Brain microvascular endothelial cell (primary cell): ENCODE measurements at places on chromosomes 5 and 9.

GRCh38 chr5:59517926-59518585, 375.5 kb downstream of the PDE4D start:
- DNase-seq, result peak; percentile 74

DNA sequence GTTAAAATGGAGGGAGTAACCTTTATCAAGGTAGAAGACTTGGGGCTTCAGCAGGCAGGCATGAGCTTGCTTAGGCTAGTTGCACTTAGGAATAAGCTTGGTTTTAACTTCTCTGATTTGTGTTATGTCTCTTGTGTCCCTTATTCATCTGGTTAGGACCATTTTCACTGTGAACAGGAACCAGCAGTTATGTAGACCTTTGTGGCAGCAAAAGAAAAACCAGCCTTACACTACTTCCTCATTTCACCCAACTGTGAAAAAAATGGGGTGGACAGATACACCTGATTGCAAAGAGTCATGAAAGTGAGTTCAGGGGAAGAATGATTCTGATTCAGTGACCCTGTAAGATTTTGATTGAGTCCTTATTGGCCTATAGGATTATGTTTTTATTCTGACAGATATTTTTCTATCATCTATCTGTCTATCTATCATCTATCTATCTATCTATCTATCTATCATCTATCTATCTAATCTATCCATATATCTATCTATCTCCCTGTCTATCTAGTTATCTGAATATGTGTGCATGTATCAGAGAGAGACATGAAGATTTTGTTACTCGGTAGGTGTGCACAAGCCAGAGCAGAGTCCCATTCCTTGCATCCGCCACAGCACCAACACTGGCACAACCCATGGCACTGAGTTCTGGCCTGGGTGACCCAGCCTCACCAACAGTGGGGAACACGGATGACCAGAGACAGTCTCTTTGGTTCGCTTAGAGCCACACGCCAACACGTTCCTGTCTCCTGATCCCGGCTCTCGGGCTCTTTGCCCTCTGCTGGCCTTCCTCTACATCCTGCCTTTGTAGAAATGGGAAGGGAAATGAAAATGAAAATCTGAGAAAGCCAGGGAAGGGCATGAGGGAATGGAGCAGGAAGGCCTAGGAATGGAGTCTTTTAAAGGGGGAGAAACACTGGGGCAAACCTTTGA, 1.3 kb upstream of the ZNF366 start:
- DNase-seq, result no peak

DNA sequence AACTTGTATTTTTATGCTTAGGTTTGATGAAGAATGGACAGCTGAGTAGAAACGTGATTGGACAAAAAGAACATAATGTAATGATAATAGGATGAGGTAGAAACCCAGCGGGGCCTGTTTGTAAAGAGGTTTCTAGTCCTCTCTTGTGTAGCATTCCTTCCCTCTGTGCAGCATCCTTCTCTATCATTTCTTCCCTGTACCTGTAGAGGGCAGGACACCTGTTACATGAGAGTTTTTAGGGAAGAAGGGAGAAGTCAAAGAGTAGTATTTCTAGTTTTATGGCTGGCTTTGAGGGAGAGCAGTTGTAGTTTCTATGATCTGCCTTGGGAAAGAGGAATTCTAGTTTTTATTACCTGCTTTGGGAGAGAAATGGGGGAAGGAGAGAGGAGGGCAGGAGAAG, 162.1 kb upstream of the FST start:
- no peak for DNase-seq

DNA sequence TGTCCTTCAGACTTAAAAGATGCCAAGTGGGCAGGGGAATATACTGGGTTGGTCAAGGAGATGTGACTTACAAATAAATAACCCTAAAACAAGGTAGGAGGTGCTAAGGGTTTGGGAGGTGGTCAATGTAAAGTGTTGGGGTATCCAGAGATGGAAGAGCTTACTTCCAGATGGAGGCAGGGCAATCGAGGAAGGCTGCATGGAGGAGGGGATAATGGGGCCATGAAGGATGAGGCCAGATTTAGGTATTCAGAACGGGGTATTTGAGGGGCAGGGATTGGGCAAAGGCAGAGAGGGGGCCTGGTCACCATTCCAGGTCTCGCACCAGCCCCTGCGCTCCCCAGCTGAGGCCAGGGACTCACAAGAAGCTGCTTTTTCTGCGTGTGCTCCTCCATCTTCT, 57.9 kb upstream of the FBXW11 start:
- DNase-seq, result no peak

GRCh38 chr9:16884952-16885513, 14.6 kb upstream of the BNC2 start:
- no peak for DNase-seq

GRCh38 chr5:76527685-76528161, 95.5 kb downstream of the F2RL2 start:
- peak; percentile 6 for DNase-seq

- no peak for DNase-seq
These were observed 1.5 kb upstream of the ZNF367 start for GRCh38 chr9:96419691-96419969.

- DNase-seq, result peak; percentile 37
These were observed 246.5 kb downstream of the PTPRD start for GRCh38 chr9:10366171-10366779.

GRCh38 chr5:86532429-86532828, 85.3 kb upstream of the COX7C start:
- DNase-seq, result no peak

DNA sequence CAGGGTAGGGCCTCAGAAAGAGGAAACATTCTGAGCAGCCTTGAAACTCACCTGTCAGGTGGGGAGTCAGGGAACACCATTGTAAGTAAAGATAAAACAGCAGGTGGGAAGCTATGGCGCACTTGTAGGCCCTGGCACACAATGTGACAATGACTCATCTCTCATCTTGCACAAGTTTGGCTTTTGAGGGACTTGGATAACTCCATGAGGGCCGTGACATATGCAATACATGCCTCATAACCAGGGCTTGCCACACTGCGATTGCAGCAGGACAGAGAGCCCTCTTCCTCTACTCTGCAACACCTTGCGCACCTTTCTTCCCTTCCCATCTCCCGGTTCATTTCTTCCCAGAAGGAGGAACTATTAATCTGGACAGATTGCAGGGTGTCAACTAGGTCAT, 144.9 kb downstream of the CEP120 start:
- no peak for DNase-seq

DNA sequence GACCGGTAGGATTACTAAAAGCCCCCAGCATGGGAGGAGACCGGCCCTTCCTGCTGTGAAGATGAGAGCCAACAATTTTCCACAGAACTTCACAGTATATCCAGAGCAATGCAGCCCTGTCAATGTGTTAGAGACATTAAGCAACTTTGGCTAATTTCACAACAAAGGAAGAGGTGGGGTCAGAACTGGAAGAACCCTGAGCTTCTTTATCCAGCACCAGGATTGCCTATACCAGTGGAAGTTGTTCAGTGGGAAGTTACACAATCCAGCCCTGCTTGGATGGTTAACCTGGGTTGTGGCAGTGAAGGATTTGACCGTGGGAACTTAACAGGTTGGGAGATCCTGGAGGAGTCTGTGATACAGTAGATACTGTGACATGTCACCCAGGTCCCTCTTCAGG, 197.0 kb downstream of the FBN2 start:
- DNase-seq, result no peak

DNA sequence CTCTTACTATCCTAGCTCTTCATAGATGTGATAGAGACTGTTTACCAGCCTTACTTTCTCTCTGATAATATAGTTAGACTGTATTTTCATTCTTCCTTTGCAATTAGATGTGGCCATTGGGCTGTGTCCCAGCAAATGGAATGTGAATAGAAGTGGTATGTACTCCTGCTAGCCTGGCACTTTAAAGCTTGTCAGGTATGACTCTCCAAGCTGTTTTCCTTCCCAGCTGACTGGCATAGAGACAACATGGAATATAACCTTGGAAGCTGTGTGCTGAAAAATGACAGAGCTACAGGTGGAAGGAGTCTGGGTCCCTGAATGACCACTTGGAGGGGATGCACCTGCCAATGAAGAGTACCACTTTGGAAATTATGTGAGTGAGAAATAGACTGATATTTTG, 116.2 kb downstream of the DIRAS2 start:
- DNase-seq, result no peak

DNA sequence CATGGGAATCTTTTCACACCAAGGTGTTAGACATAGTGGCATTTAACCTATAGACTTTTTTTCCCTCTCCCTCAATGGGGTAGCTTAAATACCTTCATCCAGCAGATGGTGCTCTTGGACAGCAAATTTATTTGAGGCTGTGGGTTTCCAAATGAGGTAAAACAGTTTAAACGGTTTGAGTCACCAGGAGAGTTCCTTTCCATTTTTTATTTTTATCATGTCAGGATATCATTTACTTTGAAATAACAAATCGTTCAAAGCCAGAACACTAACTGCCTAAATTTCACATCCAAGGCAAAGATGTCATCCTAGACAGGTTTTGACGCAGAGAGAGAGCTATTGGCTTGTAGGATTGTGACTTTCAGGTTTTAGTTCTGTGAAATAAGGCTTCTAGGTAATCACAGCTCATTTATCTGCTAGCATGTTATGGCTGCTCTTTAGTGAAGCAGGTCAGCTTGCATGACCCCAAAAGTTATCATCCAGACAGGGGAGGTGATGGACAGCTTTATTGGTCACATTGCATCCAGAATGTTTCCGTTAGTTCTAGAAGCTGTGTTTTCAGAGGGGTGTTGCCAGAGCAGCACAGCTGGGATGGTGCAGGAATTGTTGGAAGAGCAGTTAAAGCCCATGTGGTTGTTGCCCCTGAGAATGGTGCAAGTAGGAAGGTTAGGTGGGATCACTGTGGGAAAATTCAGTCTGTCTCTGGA, 69.8 kb downstream of the KDM4C start:
- peak; percentile 36 for DNase-seq

GRCh38 chr5:141848744-141849414, 29.3 kb downstream of the PCDH1 start:
- DNase-seq, result peak; percentile 35

- no peak for DNase-seq
These were observed 173.9 kb downstream of the C9orf50 start for GRCh38 chr9:129446828-129447550.

GRCh38 chr9:123426406-123426805, 70.4 kb downstream of the CRB2 start:
- DNase-seq, result no peak

GRCh38 chr9:129511285-129511900, 109.5 kb downstream of the C9orf50 start:
- DNase-seq, result no peak

DNA sequence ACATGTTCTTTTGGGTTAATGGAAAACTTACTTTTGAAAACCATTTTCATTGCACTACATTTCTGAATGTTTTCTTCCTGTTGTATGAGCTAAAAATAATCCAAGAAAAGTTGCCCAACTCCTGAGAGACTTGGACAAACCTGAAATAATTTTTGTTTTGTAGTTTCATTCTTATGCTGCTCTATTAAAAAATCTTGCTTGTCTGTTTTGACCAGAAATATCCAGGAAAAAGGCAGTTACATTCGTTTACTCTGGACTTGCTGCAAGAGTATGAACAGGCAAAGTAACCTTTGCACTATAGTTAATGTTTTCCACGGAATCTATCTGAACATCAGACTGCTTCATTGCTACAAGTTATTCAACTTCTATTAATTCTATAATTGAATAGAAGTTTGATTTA, 200.1 kb upstream of the DAB2 start:
- no peak for DNase-seq

DNA sequence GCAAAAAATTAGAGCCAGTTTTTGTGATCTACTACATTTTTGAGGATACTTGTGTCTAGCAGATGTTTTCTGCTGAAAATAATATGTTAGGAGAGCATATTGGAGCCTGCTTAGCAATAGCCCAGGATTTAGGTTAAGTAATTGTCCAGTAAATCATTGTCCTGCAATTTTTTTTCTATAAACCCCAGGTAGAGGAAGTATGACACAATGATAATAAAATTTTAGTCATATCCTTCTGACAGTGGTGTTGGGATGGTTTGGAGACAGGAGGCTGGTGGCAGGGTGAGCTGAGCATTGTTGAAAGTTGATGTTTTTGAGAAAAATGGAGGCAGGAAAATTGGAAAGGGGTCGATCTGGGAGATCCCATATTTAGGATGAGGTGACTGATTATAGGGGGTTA, 3.5 kb downstream of the SNCAIP start:
- no peak for DNase-seq

DNA sequence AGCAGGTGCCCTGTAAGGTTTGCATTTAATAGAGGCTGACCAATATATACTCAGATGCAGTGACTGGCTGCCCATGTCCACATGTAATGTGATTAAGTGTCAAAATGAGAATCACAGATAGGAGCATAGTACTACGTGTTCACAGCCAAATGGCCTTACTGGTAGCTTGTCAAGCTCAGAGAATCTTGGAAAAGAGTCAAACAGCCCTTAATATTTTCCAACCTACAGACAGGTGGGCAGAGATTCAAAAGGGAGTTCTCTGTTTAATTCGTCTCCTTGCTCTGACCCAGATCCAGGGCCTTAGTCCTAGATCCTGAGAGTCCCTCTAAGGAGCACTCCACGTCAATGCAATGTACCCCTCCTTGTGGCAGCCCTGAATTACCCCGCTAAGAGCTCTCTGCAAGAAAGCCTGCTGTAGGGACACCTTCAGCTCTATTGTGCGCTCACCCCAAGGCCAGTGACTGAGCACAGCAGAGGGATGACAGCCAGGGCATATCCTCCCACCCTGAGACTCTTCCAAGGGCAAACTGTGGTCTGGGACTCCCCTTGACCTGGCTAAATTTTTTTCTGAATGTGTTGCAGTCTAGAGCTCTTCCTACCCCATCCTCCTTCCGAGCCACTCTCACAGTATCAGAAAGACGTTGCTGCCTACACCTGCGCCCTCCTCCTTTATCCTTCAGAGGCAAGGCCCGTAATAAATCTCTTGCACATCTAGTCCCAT, 159.2 kb downstream of the SNCAIP start:
- no peak for DNase-seq

DNA sequence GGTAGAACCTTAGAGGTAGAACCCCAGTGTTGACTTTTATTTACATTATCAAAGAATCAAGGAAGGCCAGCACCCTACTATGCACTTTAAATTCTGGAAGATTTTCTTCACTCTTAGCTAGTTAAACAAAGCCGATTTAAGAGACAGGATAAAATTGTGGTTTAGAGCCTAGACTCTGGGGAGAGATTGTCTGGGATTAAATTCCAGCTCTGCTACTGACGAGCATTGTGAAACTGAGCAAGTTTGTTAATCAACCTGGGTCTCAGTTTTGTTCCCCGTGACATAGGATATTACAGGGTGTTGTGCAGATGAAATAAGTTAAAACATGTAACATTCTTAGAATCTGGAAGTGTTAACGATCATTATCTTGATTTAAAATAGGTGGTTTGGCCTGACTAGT, 83.5 kb downstream of the FEM1C start:
- DNase-seq, result no peak

- no peak for DNase-seq
These were observed 382.7 kb downstream of the ENC1 start for GRCh38 chr5:74257645-74258313.

- DNase-seq, result peak; percentile 24
These were observed 96.4 kb upstream of the EDIL3 start for GRCh38 chr5:84480873-84481637.

DNA sequence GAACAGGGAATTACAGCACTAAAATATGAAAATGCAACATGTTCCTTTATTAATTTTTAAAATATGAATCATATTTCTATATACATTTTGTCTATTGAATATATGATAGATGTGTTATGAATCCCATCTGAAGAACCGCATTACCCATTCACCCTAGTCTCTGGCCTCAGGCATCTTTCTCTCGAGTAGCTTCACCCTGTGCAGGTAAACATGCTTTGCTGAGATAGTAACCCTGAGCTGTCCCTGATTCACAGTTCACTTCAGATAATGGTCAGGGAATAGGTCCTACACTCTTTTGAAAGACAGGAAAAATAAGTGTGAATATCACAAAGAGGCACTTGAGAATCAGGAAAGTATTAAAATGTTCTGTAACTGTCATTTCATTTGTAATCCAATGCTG, 766.8 kb downstream of the IRX1 start:
- no peak for DNase-seq
